ENCODE measurements at places on chromosomes 7 and 10.

DNA sequence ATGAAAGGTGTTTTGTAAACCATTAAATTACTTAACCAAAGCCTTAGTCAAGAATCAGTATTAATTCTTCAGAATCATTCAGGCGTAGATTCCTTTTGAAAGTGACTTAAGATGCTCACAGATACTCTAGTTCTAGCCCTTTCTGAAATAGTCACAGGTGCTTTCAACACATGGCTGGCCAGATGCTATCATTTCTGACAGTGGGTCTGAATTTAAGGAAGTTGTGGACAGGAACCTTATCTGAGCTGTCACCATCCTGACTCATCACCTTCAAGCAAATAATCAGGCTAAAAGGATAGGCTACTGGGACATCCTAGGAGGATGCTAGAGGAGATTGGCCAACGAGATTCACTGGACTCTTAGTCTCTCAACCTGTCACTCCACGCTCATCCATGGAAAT, 501.5 kb downstream of the LRMDA start:
- DNase-seq: no peak

- DNase-seq: no peak
Observed at GRCh38 chr10:130739757-130740145, 571.8 kb downstream of the TCERG1L start.

DNA sequence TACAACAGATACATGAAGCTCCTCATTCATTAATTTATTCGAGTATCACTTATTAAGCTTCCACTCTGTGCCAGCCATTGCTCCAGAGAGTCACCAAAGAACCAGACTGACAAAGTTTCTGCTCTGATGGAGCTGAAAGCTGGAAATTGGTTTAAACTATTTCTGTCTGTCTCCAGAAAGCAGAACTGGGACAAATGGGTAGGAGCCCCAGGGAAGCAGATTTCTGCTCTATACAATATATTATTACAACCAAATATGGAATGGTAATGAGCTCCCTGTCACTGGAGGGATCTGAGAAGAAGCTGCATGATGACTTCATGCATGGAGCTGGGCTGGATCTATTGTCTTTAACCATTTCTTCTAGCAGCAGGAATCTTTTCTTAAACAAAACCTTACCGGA, 165.4 kb upstream of the ADO start:
- DNase-seq: no peak

GRCh38 chr7:77208416-77208815, 8.8 kb upstream of the FGL2 start:
- DNase-seq: no peak

DNA sequence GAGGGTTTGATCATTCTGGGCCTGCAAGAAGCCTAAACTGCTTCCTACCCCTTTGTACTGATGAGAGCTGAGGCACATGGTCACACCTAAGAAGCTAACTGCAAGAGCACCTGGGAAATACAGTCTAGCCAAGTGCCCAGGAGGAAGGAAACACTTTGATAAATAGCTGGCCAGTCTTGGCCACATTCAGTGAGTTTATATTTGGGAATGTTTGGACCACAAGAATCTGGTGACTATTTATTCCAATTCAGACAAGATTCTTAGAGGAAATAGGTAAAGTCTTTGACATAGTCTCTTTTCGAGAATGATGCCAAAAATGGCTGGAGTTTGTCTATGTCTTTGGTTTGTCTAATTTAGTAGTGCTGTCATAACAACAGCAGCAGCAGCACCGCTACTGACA, 213.6 kb downstream of the KIF20B start:
- no peak for DNase-seq

DNA sequence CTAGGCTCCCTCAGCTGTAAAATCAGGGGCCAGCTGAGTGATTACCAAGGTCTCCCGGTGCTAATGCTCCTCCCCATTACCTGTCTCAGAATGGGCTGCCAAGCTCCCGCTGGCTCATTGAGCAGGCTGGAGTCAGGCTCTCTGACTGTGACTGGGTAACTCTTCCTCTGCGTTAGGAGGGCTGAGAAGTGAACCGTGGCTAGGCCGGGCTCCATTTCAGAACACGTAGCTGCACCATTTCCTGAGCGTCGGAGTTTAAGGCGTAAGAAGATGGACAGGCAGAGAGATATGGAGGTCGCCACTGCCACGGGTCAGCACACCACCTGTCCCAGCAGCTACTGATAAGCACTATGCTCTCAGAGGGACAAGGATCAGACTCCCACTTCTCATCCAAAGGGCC, 250.3 kb downstream of the TCERG1L start:
- no peak for DNase-seq

DNA sequence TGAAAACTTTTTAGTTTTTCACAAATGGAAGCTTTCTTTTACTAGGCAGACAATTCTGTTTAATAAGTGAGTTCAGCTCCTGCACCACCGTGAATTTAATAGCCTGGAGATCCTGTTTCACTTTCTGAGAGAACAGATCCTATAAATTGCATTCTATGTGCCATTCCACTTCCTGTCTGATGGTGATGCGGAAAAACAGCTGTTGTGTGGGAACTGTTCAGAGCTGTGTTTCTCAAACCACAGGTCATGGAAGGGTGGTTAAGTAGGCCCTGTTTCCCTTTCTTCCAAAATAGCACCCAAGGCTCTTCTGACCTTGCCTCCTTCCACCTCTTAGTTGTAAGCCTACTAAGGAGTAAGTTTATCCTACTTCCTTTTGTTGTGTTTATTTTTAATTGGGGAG, 97.2 kb upstream of the DKK1 start:
- peak; percentile 95 for DNase-seq

DNA sequence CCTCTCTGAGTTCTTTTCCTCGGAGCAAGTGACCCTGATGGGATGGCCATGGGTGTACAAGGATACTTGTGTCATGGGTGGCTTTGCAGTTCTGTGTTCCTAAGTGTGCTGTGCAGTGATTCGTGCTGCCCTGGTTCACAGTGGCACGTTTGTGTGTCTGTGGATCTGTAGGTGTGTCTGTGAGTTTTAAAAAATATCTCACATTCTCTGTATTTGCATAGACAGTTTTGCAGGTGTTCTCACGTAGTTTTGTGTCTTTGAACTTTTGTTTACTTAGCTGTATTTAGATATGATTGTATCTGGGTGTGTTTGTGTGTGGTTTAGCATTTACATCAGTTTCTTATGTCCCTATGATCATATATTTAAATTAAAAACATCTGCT, 3.7 kb downstream of the ZNF775 start:
- DNase-seq: no peak

- DNase-seq: no peak
Observed at GRCh38 chr10:35498693-35499092, 106.4 kb upstream of the GJD4 start.

DNA sequence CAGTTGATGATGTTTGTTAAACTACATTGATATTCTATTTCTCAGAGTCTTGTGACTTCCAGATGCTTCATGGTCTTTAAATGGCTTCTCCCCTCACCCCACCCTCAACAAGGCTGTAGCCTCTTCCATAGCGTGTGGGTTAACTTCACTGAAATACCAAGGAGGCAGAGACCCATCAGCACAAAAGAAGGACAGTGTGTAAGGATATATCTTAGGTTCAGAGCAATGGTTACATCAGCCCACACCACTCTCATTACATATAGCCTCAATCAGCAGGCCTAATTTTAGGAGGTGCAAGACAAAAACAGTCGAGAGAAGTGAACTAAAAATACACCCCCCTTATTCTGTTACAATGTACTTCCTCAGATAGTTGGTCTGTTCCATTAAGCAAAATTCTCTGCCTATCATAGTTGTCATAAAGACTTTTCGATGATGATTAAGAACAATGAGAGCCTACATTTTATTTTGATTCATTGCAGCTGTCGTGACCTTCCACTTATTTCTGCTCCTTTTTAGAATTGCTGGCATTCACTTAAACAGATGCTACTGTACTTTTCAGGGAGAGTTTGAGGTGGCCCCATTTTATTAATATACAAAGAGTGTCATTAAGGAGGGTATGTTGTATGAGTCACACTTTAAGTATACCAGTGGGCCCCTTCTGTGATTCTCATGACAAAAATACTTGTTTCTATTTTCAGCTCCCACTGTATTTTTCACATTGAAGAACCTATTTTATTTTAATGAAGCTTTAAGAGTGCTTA, 52.1 kb downstream of the WIPF3 start:
- no peak for DNase-seq

- DNase-seq: no peak
Observed at GRCh38 chr7:139370943-139371313, 11.2 kb downstream of the LUC7L2 start.

GRCh38 chr10:121405549-121405948, 192.7 kb downstream of the FGFR2 start:
- DNase-seq: no peak

GRCh38 chr10:126478546-126478945, 90.3 kb upstream of the ADAM12 start:
- no peak for DNase-seq

- no peak for DNase-seq
Observed at GRCh38 chr10:6980353-6980752, 400.3 kb upstream of the PRKCQ start.

GRCh38 chr7:27031289-27032172, 64.3 kb downstream of the HOXA1 start:
- DNase-seq: peak; percentile 26

DNA sequence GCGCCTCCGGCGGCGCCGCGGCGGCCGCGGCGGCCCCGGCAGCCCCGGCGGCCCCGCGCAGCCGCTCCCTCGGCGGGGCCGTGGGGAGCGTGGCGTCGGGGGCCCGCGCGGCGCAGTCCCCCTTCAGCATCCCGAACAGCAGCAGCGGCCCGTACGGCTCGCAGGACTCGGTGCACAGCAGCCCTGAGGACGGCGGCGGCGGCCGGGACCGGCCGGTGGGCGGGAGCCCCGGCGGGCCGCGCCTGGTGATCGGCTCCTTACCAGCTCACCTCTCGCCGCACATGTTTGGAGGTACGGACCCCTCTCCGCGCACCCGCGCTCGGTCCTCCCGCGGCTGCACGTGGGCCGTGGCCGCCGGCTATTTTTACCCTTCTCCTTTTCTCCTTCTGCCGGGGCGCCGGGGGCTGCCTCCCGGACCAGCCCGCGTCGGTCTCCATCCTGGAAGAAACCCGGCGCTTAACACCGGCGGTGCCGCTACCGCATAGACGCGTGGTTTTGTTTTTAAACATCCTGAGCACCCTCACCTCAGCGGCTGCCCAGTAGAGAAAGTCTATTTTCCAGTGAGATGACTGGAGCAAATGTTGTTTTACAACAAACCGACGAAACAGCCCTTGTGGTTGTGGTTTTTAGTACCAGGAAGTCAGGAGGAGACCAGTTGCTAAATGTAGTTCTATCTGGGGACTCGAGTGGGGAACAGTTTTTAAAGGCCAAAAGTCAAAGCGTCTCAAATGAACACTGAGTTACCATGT, 1.3 kb downstream of the ZNRF2 start:
- peak; percentile 56 for DNase-seq

GRCh38 chr7:40047661-40048060, 86.8 kb downstream of the MPLKIP start:
- DNase-seq: no peak

GRCh38 chr10:4263601-4263921, 478.6 kb upstream of the KLF6 start:
- no peak for DNase-seq

DNA sequence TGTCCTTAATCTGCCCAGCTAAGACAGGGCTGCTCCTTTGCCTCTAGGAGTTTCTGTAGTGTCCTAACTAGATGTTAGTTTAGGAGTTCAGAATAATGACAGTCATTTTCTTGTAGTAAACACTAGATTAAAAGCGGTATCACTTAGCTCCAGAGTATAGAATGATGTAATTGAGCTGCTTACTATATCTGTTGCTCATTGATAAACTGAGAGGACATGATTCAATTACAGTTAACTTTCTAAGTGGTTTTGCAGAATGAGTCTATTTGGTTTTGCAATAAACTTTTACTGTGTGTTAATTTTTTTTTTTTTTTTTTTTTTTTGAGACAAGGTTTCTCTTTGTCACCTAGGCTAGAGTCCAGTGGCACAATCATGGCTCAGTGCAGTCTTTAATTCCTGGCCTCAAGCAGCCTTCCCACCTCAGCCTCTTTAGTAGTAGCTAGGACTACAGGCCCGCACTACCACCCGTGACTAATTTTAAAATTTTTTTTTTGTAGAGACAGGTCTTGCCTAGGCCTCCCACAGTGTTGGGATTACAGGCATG, 1.8 kb downstream of the STMP1 start:
- peak; percentile 30 for DNase-seq

DNA sequence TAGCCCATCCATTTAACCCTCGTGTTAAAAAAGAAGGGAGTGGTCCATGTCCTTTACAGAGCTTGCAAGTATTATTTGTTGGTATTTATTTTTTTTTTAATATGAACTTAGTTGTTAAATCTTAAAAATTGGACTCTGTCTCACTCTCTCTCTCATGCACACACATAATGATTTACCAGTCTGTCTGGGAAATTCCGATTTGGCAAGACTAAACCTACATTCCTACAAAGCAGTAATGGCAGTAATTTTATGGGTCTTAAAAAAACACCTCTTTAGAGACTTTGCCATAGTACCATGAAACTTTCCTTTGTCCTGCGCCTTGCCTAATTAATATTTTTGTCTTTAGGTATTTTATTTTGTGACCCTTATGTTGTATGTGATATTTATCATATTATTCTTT, 239.5 kb upstream of the PPP1R3A start:
- DNase-seq: no peak

GRCh38 chr7:42502022-42502421, 265.0 kb upstream of the GLI3 start:
- peak; percentile 69 for DNase-seq

DNA sequence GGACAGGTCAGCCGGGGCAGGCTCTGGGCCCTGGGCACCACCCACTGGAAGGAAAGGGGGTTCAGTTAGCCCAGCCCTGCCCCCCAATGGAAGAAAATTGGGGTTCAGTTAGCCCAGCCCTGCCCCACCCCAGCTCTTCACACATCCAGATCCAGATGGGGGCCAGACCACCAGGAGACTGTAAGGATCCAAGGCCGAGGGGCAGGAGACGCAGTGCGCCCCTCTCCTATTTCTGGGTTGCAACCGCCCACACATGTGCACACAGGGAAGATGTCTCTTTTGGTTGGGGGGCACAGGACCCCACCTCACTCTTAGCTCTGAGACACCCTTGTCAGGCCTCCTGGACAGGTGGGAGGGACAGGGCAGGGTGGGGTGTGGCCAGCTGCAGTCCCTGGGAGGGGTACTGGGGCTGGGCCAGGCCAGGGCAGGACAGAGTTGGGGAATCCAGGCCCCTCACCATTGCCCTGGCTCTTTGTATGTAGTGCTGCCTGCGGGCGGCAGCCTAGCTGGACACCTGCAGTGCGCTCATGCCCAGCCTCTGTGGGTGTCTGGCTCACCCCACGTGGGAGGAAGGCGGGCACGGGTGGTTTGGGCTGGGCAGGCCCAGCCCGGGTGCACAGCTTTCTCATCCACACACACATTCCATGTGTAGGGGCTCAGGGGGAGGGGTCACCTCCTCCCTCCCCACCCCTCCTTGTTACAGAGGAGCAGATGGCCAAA, 141.2 kb downstream of the LHPP start:
- DNase-seq: no peak

Data from fibroblast of villous mesenchyme (primary cell).